NCI-H2029 treated with DMSO at 0.1 percent for 48 hours (cell line): ENCODE measurements at places on chromosomes 16 and 17.

GRCh38 chr17:80815151-80815681, 176.4 kb upstream of the CHMP6 start:
- DNase-seq: no peak

DNA sequence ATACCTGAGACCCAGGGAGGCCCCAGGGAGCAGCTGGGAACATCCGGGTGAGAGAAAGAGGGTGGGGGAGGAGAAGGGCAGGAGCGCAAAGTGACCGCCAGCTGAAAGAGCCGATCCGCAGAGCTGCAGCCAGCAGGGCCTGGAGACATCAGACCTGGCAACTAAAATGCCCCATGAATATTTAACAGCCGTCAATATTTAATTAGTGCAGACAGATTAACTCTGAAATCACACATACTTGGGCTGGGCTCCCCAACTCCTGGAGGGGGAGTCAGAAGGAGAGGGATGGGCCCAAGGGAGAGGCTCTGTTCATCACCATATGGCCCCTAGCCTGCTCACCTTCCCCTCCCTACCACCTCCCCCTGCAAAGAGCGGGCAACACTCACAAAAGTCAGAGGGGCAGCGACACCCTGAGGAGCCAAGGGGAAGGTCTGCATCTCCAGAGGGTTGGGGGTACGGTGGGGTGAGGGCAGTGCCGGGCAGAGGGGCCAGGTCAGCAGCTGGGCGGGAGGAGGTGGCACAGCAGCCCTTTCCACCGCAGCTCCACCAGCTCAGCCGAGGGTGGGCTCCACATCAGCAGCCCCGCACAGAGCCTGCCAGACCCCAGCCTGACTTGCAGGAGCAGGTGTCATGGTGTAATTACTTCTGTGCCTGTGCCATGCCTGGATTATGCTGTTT, 61.9 kb upstream of the CCL1 start:
- DNase-seq: no peak

DNA sequence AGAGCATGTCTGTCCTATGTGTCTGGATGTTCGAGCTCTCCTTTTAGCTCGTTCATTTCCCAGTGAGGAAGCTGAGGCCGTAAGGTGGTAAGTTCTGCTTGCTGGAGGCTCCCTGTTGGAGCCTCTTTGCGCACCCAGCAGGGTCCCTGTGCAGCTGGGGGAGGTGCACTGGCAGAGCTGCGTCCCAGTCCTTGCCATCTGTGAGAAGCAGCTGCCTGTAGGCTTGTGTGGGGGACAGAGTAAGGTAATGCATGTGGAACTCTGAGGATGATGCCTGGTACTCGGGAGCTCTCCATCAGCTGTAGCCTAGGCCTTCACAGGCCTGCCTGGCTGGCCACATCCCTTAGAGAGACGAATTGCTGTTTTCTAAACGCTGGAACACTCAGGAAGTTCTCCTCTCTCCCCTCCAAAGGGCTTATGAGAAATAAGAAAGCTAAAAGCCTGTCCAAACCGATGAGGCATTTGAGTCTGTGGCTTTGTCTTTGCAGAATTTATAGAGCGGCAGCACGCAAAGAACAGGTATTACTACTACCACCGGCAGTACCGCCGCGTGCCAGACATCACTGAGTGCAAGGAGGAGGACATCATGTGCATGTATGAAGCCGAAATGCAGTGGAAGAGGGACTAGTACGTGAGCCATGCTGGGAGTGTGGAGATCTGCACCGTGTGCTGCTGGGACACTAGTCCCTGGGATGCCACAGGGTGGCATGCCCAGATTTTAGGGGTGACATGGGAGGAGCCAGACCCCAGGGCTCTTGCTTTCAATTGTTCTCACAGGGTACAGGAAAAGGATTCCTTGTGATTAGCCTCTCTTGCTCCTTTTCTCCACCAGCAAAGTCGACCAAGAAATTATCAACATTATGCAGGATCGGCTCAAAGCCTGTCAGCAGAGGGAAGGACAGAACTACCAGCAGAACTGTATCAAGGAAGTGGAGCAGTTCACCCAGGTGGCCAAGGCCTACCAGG, 1.6 kb downstream of the NDUFB10 start:
- DNase-seq: no peak

GRCh38 chr17:33302394-33302793, 9.3 kb upstream of the ASIC2 start:
- peak; percentile 51 for DNase-seq

- no peak for DNase-seq
These were observed 168.0 kb downstream of the AHSP start for GRCh38 chr16:31695667-31696066.

DNA sequence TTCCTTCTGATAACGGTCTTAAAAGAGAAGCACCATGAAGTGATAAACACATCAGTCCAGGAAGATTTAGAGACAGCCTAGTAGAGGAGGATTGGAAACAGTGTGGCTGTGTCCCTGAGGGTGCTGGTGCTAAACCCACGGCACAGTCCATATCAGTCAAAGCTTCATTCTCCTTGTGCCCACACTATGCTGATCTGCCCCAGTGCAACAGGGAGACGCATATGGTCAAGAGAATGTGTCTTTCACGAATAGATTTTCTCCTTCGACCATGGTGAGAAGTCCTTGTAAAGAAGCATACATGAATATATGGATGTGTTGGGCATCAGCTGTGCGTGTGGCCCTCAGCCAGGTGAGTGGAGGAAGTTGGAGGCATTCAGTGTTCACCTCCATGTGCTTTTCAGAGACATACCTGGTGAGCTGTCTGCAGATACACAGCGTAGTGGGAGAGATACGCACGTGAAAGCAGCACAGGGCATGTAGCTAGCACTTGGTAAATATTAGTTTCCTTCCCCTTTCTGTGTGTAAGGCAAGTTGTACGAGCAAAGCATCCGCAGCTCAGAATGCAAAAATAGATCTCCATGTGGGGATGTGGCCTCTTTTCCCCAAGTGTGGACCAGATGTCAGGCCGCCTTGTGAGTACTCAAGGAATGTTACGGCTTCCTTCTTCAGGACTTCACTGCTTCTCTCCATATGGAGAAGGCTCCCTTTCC, 29.4 kb downstream of the HLF start:
- no peak for DNase-seq
